ENCODE measurements at places on chromosomes 7 and 10. TPM values are rescaled to one million over a fixed set of nuclear protein-coding genes. Genes with fewer than 3 reads are reported as not detected.

The BMPR1A gene
- 45.0 TPM for total RNA-seq

The SEPHS1 gene
- total RNA-seq = 31.7 TPM

The NYAP1 gene
- total RNA-seq = 29.7 TPM

The MBL2 gene
- total RNA-seq = not detected

The MARVELD1 gene
- total RNA-seq = 3.0 TPM

All from temporal lobe (tissue), 4 donors.